ENCODE measurements at places on chromosomes 13 and 19. TPM values are rescaled to one million over a fixed set of nuclear protein-coding genes. Genes with fewer than 3 reads are reported as not detected.

Gene ZNF432
- total RNA-seq: 19.2 TPM

Gene TINCR
- total RNA-seq: 0.74 TPM

Gene C2CD4C
- total RNA-seq: not detected

Gene ANO8
- total RNA-seq: 15.3 TPM

Gene OVOL3
- total RNA-seq: not detected

Gene CLEC17A
- not detected for total RNA-seq

Gene SPIB
- total RNA-seq: 0.52 TPM

Gene PLEKHF1
- total RNA-seq: 41.0 TPM

Gene ZNF615
- total RNA-seq: 9.2 TPM

Gene CEACAM3
- not detected for total RNA-seq

Gene CGB5
- total RNA-seq: not detected

Gene MEIOSIN
- total RNA-seq: not detected

Gene TTYH1
- total RNA-seq: not detected

Gene ITM2B
- total RNA-seq: 323 TPM

Gene SHC2
- total RNA-seq: 0.42 TPM

All from CD4-positive, alpha-beta T cell (primary cell).